MG63 (cell line): ENCODE measurements at places on chromosomes 13 and 19.

- no peak for DNase-seq
These were observed 16.2 kb downstream of the FCGBP start for GRCh38 chr19:39918183-39918651.

GRCh38 chr19:58396691-58397532 lies 1.5 kb downstream of the RNF225 start:
- no peak for DNase-seq

GRCh38 chr13:110583178-110583865 lies 21.8 kb upstream of the RAB20 start:
- no peak for DNase-seq

GRCh38 chr13:87607266-87607665 lies 63.9 kb upstream of the SLITRK5 start:
- no peak for DNase-seq

GRCh38 chr13:109146393-109146792 lies 517.0 kb downstream of the MYO16 start:
- no peak for DNase-seq

DNA sequence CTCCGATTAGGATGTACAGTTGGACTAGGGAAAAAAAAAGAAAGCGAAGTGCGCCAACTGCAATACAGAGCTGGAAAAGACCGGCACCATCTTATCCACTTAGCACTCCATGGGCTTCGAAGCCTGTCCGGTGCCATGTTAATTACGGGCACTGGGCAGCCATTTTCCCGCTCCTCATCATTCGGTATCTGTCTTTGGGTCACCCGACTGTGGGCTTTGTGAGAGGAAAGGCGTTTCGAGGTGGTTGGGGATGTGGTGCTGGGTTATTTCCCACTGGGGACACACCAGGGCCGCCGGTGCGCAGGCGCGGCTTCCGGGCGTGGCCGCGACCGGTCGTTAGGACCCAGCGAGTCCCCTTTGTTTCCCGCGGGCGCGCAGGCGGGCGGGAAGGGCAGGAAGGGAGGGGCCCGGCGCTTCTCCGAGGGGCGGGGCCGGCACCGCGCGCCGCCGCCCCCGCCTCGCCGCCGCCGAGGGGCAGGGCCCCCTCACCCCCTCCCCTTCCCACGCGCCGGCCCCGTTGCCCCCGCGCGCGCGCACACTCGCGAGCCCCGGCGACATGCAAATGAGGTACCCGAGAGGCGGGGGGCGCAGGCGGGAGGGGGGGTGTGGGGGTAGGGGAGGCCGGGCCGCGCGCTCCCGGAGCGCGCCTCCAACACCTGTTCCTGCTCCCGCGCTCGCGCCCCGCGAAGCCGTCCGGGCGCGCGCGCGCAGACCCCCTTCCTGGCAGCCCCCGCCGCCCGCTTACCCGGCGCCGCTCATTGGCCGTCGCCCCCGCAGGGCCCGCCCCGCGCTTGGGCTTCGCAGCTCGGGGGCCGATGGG lies at the start of gene ZNF524:
TSS of gene ZNF524 (plus strand) at position 447 of the 820 bp plus-strand sequence. CDS start 1,825 bp downstream, outside the sequence.
- DNase-seq: peak; percentile 90

- DNase-seq: no peak
These were observed at the start of gene FGF14 for GRCh38 chr13:102401766-102402165. TSS of gene FGF14 (minus strand) at chr13:102402048.

GRCh38 chr13:46158222-46158621 lies 23.8 kb downstream of the LCP1 start:
- DNase-seq: no peak

- no peak for DNase-seq
These were observed 84.4 kb downstream of the DPY19L3 start for GRCh38 chr19:32489971-32490370.

- DNase-seq: no peak
These were observed 14.4 kb downstream of the BICRA start for GRCh38 chr19:47623151-47623920.

DNA sequence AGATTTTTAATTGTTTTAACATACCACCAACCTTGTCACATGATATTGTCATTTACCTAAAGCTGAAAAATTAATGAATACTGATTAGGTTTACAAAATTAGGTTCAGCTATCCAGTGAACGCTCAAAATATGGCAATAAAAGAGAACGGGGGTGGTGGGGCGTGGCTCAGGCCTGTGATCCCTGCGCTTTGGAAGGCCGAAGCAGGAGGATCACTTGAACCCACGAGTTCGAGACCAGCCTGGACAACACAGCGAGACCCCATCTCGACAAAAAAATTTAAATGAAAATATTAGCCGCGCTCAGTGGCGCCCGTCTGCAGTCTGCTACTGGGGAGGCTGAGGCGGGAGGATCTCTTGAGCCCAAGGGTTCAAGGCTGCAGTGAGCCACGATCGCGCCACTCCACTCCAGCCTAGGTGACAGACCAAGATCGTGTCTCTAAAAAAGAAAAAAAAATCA lies 516 bp upstream of the FAM32A start:
- DNase-seq: no peak

DNA sequence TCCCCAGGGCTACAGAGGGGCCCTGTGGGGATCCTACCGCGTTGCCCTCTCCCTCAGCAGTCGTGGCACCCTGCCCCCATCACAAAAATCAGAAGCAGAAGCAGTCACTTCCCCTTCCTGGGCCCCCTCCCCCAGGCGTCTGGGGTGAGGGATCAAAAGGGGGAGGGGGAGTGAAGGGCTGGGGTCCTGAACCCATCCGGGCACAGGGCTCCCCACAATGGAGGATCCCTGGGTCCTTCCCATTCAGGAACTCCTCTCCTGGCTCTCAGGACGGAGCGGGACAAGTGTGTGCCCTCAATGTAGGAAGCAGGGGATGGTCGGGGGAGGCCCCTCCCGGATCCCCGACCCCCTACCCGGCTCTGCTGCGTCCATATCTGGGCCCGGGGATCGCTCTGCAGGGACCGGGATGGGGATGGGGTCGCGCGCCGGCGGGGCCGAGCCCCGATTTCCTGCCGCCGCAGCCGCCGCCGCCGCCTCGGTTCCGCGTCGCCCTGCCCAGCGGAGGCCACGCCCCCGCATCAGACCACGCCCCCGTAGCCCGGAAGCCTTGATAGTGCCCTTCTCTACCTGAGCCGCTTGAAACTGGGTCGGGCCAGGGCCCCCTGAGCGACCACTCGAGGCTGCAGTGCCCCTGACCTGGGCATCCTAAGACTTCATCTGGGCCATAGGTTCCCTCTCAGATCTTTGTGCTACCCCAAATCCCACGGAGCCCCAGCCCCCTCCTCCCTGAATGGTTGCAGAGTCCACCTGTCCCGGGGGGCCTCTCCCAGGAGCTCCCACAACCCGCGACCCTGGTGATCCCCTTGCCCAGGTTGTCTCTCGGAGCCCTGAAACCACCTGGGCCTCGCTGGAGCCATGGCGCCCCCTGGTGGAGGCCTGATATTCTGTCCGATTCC lies at the start of gene GMIP:
TSS of gene GMIP (minus strand) at position 500 of the 896 bp plus-strand sequence. CDS start at position 372, 128 bp downstream.
- peak; percentile 73 for DNase-seq

GRCh38 chr13:21661097-21661909 lies 9.6 kb upstream of the FGF9 start:
- DNase-seq: no peak

GRCh38 chr13:40539576-40540327 lies 126.7 kb downstream of the FOXO1 start:
- DNase-seq: no peak

DNA sequence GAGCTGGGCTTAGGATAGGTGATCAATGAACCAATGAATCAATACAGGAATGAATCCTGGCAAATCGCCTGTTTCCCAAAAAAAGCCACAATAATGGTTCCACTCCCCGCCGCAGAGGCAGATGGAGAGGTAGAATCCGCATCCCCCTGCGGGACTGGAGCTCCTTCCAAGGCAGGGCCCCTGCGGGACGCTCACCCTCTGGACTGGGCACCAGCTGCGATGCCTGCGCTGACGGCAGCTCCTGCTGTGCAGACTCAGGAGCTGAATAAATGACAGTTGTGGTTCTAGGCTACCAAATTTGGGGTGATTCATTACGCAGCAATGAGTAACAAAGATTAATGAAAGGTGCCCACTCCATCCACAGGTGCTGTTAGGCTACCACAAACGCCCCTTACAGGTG lies 8.8 kb upstream of the CDC34 start:
- DNase-seq: no peak

- no peak for DNase-seq
These were observed 178.9 kb downstream of the COL4A1 start for GRCh38 chr13:110127986-110128511.

GRCh38 chr13:106610486-106610885 lies 42.5 kb upstream of the ARGLU1 start:
- DNase-seq: peak; percentile 37

- DNase-seq: peak; percentile 53
These were observed 112.1 kb downstream of the DLEU7 start for GRCh38 chr13:50731400-50731799.

DNA sequence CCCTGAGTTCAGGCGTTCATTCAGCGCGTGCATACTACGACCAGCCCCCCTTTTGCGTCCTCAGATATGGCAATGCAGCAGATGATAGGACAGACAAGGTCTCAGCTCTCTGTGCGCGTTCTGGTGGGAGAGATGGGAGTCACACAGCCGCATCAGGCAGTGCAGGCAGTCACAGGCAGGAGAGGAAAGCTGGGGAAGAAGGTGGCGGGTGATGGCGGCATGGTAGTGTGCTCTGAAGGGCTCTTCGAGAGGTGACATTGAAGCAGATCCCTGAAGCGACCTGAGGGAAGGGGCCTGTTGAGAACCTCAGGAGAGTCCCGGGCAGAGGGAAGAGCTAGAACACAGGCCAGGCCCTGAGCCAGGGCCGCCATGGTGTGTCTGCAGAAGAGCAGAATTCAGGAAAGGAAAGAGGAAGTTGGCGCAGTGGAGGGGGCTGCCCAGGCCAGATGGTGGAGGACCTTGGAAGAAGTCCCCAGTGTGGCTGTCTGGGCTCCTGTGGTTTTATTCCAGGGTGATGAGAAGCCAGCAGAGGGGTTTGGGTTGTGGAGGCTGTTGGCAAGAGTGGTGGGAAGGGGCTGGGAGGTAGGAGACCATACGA lies 3.5 kb downstream of the USF2 start:
- DNase-seq: no peak

- peak; percentile 69 for DNase-seq
These were observed 8.6 kb upstream of the TYK2 start for GRCh38 chr19:10388957-10389356.

DNA sequence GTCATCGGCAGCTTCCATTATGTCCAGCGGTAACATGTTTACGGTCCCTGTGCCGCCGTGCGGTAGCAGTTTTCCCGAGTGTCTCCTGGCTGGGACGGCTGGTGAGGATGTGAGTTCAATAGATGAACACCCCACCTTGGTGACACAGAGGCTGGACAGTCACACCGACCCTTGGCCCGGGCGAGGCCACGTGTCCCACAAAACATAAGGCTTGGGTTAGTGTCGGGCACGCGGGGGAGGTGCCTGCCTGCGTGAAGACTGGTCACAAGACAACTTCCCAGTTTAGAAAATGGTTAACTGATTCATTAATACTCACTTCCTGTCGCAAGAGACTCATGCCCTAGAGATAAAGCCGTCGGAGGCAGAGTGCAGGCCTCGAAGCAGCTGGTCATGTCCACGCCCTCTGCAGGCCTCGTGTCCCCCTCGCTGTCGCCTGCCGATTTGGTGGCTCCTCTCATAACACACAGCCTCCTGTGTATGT lies 17.2 kb downstream of the RASA3 start:
- DNase-seq: peak; percentile 54

GRCh38 chr13:97408938-97409337 lies 25.0 kb upstream of the RAP2A start:
- DNase-seq: no peak

- DNase-seq: no peak
These were observed 185.7 kb downstream of the ABCC4 start for GRCh38 chr13:95115525-95115924.

GRCh38 chr13:84097148-84097547 lies 214.9 kb upstream of the SLITRK1 start:
- no peak for DNase-seq

GRCh38 chr19:7480970-7481255 lies 7.9 kb downstream of the PEX11G start:
- no peak for DNase-seq

GRCh38 chr19:58544591-58545285 lies 874 bp downstream of the TRIM28 start:
- no peak for DNase-seq

DNA sequence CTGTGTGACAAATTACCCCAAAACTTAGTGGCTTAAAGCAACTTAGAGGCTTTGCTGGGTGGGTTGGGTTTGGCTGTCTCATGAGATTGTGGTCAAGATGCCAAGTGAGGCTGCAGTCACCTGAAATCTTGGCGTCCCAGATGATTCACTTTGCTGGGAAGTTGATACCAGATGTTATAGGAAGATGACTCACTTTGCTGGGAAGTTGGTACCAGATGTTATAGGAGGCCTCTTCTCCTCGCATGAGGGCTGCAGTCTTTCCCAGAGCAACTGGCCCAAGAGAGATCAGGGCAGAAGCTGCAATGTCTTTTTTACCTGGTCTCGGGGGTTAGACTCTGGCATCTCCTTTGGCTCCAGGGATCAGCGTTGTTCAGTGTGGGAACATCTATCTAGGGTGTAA lies 16.8 kb downstream of the TEX29 start:
- peak; percentile 53 for DNase-seq

DNA sequence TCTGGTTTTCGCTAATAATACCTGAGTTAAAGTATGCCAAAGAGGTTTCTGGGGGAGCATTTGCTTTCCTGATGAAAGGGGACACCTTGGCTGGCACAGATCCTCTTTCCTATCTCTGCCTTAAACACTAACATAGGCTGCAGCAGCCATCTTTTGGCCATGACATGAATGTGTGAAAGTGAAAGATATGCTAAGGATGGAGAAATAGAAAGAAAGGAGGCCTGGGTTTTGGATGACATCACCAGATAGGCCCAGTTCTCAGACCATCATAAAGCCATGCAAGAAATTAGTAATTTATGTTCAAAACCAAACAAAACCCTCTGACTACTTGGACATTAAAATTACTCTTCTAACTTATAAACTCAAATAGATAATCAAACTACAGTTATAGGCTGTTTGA lies 279.7 kb downstream of the COG6 start:
- no peak for DNase-seq

GRCh38 chr19:3094601-3095440 lies 659 bp downstream of the GNA11 start:
- DNase-seq: peak; percentile 10

- no peak for DNase-seq
These were observed 16.2 kb upstream of the AP1M2 start for GRCh38 chr19:10603084-10603872.

DNA sequence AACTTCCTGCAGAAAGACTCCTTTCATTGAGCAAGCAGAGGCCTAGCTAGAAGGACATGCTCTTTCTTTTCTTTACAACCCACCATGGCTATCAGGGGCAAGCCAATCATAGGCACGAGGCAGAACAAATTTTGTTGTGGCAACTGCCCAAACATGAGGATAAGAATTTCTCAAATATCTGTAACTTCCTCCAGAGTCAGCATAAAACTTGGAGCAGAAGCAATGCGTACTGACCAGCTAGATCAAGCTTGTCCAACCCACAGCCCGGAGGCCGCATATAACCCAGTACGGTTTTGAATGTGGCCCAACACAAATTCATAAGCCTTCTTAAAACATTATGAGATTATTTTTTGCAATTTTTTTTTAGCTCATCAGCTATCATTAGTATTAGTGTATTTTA lies 87.0 kb upstream of the SOX21 start:
- DNase-seq: no peak

DNA sequence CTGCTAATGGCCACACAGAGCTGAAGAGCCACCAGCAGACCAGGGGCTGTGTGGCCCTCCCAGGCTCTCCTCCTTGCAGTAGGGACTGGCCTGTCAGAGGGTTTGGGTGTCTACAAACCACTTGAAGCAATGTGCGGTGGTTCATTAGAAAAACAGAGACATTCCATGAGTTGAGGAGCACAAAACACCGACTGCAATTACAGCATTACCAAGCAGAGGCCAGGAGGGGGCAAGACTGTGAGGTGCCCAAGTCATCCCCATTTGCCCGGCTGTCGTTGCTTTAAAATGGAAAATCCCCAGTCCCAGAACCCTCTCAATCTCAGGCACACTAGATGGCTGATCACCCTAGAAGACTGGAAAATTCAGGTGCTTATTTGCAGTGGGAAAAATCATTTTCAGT lies 15.0 kb downstream of the TMTC4 start:
- no peak for DNase-seq
